Omental fat pad (tissue), 4 donors: ENCODE measurements at places on chromosomes 1 and 21. TPM values are rescaled to one million over a fixed set of nuclear protein-coding genes. Genes with fewer than 3 reads are reported as not detected.

ZNF648 gene
- total RNA-seq, result not detected

TSPEAR gene
- not detected for total RNA-seq

CDK11B gene
- total RNA-seq, result 16.3 TPM

H6PD gene
- 142 TPM for total RNA-seq

CD1E gene
- total RNA-seq, result not detected

SIKE1 gene
- 39.0 TPM for total RNA-seq

SLAMF8 gene
- 9.9 TPM for total RNA-seq

GRCh38 chr1:153627715-153628626 is at the start of gene S100A1:
Gene S100A1 (plus strand): TSS chr1:153628434. CDS start chr1:153630522, 2,088 bp downstream.
- no peak for DNase-seq

- no peak for DNase-seq
These were observed 18.0 kb downstream of the PODN start for GRCh38 chr1:53080041-53080440.

DNA sequence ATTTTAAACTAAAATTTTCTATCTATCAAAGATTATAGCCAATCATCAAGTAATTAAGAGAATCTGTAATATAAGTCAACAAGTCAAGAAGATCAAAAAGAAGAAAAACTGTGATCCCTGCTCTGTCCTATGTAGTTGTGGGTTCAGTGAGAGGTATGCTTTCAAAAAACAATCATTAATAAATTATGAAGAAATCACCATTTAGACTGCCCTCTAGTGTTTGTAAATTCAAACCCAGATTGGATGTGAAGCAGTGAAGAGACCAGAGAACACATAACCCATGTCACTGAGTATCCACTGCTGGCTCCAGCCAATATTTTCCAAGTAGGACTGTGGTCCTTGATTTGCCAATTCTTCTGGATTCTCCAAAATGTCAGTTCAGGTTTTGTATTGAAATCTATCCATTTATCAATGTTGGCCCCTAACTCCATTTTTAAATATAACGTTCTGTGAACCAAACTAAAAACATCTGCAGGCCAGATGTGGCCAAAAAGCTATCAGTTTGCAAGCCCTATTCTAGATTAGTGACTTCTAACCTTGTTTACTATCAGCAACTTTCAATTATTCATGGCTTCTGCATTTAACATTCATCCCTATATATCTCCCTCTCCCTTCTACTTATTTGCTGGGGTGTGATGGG is 467.5 kb upstream of the CXADR start:
- DNase-seq, result no peak

DNA sequence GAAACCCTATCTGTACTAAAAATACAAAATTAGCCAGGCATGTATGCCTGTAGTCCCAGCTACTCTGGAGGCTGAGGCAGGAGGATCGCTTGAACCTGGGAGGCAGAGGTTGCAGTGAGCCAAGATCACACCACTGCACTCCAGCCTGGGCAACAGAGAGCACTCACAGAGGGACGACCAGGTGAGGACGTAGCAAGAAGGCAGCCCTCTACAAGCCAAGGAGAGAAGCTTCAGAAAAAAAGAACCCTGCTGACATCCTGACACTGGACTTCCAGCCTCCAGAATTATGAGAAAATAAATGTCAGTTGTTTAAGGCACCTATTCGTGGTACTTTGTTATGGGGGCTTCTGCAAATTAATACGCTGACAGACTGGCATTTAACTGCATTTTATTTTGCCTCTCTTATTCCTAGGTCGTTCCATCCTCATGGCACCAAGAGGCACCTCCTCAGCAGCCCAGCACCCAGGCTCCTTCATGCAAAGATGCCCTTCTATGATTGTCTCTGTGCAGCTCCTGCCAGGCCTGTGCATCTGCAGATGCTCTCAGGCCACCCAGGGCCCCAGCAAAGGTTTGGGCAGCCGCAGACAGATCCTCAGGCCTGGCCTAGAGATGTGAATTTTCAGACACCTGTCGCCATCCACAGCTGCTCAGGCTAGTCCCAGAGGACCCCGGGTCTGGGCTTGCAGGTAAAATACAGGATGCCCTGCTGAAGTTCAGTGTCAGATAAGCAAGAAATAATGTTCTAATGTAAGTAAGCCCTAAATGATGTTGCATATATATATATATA is 86.0 kb upstream of the COX20 start:
- no peak for DNase-seq

GRCh38 chr1:169078163-169078883 is 28.2 kb upstream of the ATP1B1 start:
- DNase-seq, result no peak

DNA sequence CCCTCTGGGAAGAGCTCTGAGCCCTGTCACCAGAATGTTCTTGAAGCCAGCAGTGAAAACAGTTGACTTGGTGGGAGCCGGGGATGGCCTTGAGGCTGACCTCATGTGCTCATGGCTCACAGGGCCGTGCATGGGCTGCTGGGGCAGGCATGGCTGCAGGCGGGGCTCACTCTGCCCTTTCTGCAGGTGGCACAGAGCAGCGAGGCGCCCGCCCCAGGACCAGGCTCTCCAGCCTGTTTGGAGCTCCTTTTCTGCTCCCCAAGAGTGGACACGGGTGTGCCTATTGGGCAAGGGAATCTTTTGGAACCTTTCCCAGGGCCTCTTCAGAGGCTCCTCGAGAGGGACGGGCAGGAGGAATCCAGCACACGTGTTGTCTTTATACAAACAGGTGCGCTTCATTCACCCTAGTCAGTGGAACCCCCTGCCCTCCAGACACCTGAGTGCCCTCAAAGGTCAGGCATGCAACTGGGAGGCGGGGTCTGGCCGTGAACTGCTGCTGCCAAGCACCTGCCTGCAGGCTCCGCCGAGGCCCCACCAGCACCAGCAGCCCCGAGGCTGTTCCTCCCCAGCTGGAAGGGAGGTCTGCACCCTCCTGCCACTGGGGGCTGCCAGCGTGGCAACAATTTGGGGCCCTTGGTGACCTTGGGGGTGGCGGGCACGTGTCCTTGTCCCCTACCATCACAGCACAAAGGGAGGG is 2.6 kb upstream of the TTC34 start:
- DNase-seq, result no peak

DNA sequence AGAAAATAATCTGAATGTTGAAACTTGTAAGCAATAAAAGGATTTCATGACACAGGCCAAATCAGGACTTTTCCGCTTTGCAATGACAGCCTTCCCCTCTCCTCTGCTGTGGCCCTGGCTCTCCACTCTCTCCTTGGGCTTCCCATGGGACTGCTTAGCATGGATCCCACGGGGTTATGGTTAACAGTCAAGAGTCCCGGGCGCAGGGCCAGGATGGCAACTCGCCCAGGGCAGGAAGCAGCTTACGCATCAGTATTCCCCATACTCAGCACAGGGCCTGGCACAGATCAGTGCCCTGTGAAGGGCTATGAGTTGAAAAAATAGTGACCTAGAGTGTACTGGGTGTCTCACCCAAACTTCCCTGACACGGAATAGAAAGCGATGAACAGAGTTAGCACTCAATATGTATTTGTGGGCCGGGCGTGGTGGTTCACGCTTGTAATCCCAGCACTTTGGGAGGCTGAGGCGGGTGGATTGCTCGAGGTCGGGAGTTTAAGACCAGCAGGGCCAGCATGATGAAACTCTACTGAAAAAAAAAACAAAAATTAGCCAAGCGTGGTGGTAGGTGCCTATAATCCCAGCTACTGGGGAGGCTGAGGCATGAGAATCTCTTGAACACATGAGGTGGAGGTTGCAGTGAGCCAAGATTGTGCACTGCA is 29.1 kb upstream of the GRHL3 start:
- peak; percentile 59 for DNase-seq

DNA sequence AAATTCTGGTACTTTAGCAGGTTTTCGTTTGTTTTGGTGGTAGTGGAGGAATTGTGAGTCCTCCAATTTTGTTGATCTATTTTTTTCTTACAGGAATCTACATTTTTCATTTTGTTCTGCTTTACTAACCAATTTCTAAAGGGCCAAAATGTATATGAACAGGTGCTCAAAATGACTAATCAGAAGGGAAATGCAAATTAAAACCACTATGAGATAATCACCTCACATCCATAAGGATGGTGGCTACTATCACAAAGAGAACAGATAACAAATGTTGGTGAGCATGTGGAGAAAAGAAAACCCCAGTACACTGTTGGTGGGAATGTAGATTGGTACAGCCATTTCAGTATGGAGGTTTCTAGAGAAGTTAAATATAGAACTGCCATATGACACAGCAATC is 134.2 kb downstream of the LMO4 start:
- no peak for DNase-seq

DNA sequence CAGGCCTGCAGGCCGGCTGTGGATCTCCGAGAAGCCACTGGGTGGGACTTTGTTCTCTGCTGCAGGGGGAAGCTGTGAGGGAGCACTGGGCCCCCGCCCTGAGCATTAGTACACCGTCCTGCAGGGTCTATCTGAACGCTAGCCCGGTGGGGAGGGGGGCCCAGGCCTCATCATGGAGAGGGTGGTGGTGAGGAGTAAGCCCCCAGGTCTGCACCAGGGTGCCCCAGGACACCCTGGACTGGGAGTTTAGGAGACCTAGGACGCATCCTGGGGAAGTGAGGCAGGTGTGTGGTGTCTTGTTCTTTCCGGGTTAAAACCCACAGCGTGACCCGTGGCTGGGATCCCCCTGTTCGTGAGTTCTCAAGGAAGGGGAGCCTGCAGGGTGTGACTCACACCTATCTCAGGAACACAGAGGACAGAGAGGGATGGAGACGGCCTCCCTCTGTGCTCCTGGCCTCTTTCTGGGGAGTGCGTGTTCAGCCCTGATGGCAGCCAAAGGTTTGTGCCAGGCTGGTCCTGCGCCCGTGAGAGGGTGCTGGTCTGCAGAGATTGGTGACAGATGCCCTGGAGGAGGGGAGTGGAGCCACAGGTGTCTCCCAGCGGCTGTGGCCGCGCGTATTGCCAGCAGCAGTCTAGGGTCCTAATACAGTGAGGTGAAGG is 44.8 kb downstream of the AGPAT3 start:
- DNase-seq, result no peak

DNA sequence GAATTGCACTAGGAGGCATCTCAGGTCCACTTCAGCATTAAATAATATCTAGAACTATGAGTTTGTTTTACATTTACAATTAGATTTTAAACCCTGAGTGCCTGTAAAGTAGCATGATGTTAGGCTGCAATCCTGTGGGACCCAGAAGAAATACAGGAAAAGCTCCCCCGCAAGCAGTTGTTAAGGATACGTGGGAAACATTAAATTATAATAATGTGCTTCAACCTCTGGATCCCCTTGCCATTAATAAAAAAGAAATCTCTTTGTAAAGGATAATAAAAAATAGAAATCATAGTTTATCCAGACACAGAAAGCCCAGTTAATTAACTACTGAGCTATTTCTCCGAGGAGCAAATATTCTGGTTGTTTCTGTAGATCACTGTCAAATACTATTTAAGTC is 106.0 kb downstream of the PCNX2 start:
- no peak for DNase-seq

DNA sequence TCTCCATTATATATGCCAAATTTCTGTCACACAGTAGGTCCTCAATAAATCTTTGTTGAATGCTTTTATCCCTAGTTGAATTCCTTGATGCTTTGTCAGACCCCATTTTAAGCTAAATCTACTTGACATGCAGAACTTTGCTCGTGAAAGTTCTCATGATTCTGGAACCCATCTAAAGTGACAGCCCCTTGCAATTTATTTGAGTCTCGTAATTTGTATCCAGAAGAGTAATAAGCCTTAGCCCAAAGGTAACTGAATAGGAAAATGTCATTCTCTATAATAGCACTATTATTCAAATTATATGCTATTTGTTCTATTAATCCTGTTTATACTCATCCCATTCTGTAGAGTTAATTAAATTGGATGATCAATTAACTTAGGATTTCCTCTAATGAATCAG is 466.6 kb upstream of the OLFM3 start:
- DNase-seq, result no peak

DNA sequence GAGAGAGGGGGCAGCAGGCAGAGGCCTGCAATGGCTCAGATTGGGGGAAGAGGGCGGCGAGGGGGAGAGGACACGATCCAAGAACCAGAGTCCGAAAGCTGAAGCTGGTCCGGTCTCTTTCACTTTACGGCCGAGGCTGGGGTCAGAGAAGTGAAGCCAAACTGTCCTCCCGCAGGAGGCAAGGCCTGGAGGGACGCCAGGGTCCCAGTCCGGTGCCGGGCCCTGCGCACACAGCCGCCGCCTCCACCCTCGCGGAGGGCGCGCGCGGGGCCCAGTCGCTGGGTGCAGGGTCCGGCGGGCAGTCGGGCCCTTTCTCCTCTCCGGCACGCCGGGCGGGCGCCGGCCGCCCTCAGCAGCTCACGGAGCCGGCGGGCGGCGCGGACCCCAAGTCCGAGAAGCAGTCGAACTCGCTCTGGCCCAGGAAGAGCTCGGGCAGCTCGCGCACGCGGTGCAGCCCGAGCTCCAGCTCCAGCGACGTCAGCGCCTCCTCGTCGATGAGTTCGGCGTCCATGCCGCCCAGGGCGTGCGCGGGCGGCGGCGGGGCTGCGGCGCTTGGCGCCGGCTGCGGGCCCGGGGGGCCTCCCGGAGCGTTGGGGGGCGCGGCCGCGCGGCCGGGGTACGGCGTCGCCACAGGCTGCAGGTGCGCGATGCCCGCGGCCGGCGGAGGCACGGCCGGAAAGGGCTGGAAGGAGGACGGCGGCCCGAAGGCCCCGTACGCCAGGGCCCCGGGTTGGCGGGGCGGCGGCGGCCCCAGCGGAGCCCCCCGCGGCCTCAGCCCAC is 749 bp downstream of the CITED4 start:
- DNase-seq, result no peak

- DNase-seq, result no peak
These were observed 88.0 kb upstream of the LRRC7 start for GRCh38 chr1:69479734-69480133.

DNA sequence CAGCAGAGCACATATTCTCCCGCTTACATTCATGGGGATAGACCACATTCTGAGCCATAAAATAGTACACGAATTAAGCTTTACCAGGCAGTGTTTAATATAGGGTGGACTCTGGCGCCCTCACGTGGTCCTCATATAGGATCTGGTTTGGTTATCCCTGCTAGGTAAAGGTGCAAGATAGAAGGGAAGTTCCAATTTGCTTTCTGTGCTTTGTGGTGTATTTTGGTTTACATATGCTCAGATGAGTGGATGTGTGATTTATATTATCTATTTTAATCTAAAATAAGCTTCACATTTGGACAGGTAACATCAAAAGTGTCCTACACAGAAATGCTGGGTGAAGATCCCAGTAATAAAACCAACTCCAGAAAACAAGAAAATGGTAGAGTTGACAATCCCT is 3.6 kb downstream of the CR1 start:
- peak; percentile 59 for DNase-seq

DNA sequence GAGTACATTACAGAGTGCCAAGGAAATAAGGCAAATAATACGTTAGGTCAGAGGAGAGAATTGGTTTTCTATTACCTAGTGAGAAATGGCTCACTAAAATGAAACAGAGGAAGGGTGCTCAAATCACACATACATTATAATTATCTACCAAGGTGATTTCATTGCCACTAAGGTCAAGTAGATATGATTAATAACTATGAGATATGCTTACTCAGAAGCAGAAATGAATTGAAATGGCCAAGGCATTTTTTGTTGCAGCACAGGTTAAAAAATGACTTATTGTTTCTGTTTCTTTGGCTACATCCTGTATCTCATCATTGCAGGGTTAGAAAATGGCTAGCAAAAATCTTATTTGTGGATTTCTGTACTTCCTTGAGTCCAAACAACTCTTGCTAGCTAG is 154.5 kb upstream of the GORAB start:
- no peak for DNase-seq

GRCh38 chr1:198117267-198117666 is 39.5 kb upstream of the NEK7 start:
- DNase-seq, result no peak

- DNase-seq, result no peak
These were observed 184.6 kb upstream of the JUN start for GRCh38 chr1:58968360-58968952.
